ENCODE measurements at places on chromosomes 2 and 18.
A peak's percentile ranks its signal among the peaks of the same experiment; 100 is the strongest.

- no peaks in the 10 kb centered on the region for H3K27me3 ChIP-seq
- no peak overlapping the region for H3K4me3 ChIP-seq
- H3K4me1 ChIP-seq: no peaks in the 10 kb centered on the region
These were observed 187.8 kb downstream of the ZNF516 start for GRCh38 chr18:76307293-76307690.

- no peak for DNase-seq
- no peaks in the 10 kb centered on the region for H3K4me1 ChIP-seq
- H3K4me3 ChIP-seq: no peak overlapping the region
- no peaks in the 10 kb centered on the region for H3K36me3 ChIP-seq
These were observed 392.7 kb upstream of the SLC8A1 start for GRCh38 chr2:40844353-40845277.

GRCh38 chr2:222064286-222064685 lies 234.5 kb downstream of the PAX3 start:
- no peaks in the 10 kb centered on the region for H3K27me3 ChIP-seq
- no peak for DNase-seq
- no peaks in the 10 kb centered on the region for H3K36me3 ChIP-seq
- H3K4me3 ChIP-seq: no peak overlapping the region

DNA sequence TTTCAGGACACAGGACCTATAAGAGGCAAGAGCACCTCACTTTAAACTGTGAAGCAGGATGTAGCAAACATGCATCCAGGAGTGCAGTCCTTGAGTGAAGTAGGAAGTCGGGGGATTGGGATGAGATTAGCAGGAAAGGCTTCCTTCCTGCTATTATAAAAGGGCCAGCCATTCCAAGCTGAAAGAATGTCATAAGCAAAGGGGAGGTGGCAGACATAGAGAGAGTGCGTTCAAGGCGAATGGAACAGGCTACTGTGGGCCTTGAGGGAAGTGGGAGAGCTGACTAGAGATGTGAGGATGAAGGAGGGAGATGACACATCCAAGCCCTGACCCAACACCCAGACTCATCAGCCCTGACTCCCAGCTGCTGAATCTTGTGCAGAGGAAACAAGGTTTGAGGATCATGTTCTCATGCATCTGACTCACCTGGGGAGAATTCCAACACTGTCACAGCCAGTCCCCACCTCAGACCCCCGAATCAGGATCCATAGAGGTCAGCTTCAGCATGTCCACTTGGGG lies 63.9 kb downstream of the GYPC start:
- peaks cover 12% of the 10 kb centered on the region for H3K4me1 ChIP-seq
- no peak for DNase-seq
- H3K27ac ChIP-seq: no peak overlapping the region
- no peak overlapping the region for H3K4me3 ChIP-seq

DNA sequence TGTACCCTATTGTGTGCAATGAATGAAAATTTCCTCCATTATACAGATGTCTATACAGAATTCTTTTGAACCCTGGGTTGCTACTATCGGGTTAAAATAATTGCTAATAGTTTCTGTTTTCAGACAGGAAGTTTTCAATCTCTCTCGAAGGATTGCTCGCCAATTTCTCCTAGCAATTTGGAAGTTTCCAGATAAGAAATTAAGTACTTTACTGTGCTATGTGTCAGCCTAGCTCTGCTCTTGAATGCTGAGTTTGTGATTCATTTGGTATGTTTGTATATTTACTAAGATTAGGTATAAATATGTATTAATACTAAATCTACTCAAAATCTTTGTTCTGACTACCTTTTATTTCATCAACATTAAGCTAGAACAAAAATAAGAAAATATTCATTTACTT lies 74.6 kb upstream of the ARL5A start:
- peaks cover 9% of the 10 kb centered on the region for H3K4me1 ChIP-seq
- H3K27ac ChIP-seq: no peak overlapping the region
- no peak for DNase-seq
- H3K36me3 ChIP-seq: no peaks in the 10 kb centered on the region
- no peaks in the 10 kb centered on the region for H3K27me3 ChIP-seq
- H3K4me3 ChIP-seq: no peak overlapping the region

GRCh38 chr2:176172895-176173566 lies 15.4 kb upstream of the HOXD1 start:
- H3K4me1 ChIP-seq: peaks cover 11% of the 10 kb centered on the region
- no peak overlapping the region for H3K27ac ChIP-seq
- H3K27me3 ChIP-seq: peaks cover 78% of the 10 kb centered on the region
- H3K36me3 ChIP-seq: no peaks in the 10 kb centered on the region
- H3K4me3 ChIP-seq: no peak overlapping the region
- no peak for DNase-seq

DNA sequence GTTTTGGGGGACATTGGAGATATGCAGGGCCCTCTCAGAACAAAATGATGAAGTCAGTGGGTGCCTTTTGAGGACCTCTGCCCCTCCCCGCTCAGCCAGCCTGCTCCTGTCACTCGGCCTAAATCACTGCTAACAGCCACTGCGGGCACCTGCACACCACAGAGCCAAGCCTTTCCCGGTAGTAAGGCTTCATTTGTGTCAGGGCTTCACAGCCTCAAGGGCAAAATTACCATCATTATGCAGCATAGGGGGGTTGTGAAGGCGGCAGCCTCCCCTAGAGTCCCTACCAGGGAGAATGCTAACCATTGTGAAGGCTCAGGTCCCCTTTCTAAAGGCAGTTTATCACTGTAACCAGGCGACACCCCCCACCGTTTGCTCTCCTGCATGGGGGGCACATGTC lies 519.8 kb upstream of the MYT1L start:
- no peak overlapping the region for H3K4me3 ChIP-seq
- H3K27me3 ChIP-seq: no peaks in the 10 kb centered on the region
- H3K4me1 ChIP-seq: no peaks in the 10 kb centered on the region
- no peak for DNase-seq

DNA sequence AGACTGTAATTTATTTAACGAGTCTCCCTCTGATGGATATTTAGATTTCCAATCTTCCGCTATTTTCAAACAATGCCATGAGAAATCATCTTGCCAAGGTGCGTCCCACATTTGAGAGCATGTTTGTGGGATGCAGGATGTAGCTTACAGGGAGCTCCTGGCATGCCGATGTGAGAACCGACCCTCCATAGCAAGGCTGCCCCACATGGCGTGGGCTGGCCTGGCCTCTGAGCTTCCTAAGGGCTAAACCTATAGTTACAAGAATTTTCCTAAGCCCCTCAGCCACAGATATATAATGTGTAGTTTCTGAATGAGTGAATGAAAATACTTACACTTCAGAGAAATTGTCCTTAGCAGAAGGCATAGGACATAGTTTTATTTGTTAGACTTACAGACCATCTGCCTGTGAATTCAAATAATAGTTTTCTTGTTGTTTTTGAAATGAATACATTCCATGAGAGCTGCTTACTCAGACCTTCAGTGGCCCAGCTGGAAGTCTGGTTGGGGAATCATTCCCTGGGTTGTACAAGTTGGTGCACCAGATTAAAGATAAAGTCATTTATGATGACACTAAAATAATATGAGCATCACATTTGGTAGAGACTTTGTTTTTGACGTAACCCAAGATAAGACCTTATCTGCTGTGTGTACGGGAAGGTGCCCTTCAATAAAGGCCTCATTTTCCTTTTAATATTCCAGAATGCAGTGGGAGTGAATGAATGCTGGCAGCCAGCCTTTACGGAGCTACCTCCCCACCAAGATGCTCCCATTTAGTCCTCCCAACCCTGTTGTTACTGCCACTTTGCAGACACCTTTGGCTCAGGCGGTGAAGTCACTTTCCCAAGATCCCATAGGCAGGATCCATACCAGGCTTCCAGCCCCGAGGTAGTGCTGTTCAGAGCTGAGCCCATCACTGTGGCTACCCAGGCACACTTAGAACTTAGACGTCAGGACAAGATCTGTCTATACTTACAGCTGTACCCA lies 107.1 kb downstream of the GLI2 start:
- H3K27ac ChIP-seq: no peak overlapping the region
- no peak overlapping the region for H3K4me3 ChIP-seq
- H3K36me3 ChIP-seq: no peaks in the 10 kb centered on the region
- no peaks in the 10 kb centered on the region for H3K27me3 ChIP-seq

DNA sequence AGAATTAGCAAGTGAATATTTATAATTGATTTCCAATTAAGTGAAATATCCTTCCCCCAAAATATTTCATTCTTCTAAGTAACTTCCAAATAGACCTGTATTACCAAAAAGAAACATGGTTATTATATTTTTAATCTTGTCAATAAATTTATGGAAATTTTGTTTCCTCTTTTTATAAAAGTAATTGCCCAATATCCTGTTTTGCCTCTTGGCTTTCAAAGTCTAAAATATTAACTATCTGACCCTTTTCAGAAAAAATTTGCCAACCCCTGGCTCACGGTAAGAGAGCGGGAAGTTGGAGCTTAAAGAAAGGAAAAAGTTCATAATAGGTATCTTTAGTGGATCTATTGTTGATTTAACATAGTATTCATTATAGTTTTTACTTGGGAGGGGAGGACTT lies 20.4 kb upstream of the SANBR start:
- H3K36me3 ChIP-seq: peaks cover 26% of the 10 kb centered on the region
- peak overlapping the region; percentile 37 for H3K27ac ChIP-seq
- no peak for DNase-seq

- no peaks in the 10 kb centered on the region for H3K27me3 ChIP-seq
- DNase-seq: no peak
- no peaks in the 10 kb centered on the region for H3K4me1 ChIP-seq
- no peak overlapping the region for H3K27ac ChIP-seq
- no peaks in the 10 kb centered on the region for H3K36me3 ChIP-seq
These were observed 225.5 kb downstream of the TGIF1 start for GRCh38 chr18:3675446-3675845.

DNA sequence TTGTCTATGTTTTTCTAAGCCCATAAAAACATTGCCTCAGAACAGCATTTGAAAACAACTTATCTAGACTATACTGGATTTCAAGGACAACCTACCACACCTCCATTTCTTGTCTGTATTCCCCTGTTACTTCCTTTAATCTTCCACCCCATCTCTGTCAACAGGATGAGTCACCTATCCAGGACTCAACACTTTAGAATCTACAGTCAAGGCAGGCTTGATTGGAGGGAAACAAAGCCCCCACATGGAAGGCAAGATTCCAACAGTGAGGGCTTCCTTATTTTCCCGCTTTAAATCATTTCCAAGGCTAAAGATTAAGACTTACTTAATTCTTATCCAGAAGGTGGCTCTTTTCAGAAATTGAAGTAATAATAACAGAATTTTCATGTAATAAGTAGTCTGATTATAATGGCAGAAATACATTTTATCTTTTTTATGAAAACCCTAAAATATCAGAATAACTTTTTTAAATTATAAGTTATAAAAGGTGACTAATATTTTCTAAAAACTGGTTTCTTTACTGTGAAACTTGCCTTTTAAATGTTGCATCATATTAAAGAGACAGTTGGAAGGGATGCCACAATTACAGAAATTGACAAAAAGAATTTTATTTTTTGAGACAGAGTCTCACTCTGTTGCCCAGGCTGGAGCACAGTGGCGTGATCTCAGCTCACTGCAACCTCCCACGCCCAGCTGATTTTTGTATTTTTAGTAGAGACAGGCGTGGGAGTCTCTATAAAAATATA lies 138.7 kb upstream of the CCDC150 start:
- H3K4me1 ChIP-seq: no peaks in the 10 kb centered on the region
- H3K36me3 ChIP-seq: no peaks in the 10 kb centered on the region
- DNase-seq: no peak
- no peak overlapping the region for H3K4me3 ChIP-seq
- H3K27me3 ChIP-seq: no peaks in the 10 kb centered on the region

GRCh38 chr2:60148716-60149115 lies 404.7 kb downstream of the BCL11A start:
- H3K27ac ChIP-seq: no peak overlapping the region
- H3K4me3 ChIP-seq: no peak overlapping the region
- no peaks in the 10 kb centered on the region for H3K36me3 ChIP-seq
- no peaks in the 10 kb centered on the region for H3K4me1 ChIP-seq
- H3K27me3 ChIP-seq: no peaks in the 10 kb centered on the region
- no peak for DNase-seq

DNA sequence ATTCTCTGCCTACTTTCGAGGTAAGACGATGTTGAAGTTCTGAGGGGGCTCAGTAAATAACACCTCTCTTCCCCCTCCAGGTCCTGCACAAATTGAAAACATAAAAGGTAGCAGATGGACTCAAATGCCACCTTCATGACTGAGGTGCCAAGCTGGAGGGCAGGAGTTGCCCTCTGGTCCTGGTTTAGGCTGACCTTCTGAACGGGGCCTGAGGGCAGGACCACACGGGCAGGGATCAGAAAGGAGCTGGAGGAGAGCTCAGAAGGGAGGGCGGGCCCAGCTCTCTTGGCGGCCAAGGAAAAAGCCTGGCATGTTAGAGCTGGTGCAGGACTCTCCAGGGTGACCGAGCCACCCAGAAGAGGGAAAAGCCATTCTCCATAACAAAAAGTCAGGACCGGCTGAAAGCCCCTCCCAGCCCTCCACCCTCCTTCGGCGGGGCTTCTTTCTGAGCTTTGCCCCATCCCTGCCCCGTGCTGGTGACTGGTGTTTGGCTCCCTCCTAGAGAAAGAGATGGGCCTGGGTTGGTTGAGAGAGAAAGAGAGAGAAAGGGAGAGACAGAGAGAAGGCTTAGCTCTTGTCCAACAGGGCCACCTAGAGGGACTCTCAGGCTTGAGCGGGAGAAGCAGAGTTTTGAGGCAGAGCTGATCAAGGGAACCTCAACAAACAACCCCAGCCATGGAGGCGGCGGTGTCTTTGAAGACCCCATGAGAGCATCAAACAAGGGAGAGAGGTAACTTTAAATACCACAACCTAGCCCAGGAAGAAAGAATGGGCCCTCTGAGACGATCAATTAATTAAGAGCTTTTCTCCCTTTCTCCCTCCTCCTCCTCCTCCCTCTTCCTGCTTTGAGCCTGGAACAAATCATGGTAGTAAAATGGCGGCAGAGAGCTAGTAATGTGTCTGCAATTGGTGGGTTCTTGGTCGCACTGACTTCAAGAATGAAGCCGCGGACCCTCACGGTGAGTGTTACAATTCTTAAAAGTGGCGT lies 50.8 kb downstream of the WIPF1 start:
- H3K4me1 ChIP-seq: no peaks in the 10 kb centered on the region
- H3K27ac ChIP-seq: no peak overlapping the region
- H3K4me3 ChIP-seq: no peak overlapping the region
- H3K36me3 ChIP-seq: no peaks in the 10 kb centered on the region
- DNase-seq: no peak

DNA sequence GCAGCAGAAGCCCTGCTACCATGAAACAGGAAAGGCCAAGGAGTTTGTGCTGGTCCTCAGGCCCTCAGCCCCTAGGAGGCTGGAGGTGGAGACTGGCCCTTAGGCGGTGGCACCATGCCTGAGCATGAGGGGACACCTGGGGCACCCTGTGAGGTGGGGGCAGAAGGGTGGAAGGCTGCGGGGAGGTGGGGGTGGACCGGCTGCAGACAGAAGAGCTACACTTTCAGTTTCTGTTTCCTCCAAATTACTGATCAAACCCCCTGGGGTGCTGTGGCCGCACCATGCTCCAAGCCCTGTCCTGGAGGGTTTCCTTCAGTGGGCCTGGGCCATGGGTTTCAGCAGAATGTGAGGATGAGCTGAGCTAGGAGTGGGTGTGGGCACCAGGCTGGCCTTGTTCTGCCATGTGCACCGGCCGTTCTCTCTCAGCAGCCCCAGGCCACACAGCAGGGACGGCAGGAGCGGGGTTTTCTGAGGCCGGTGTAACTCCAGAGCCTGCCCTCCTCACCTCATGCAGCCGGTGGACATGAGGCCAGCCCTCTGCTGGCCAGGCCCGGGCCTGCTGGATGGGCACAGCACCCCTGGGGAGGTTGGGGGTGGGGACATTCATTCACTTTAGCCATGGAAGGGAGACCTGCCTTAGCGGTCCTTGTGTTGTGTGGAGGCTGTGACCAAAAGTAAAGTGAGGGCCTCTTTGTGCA lies 51.5 kb downstream of the PLEKHB2 start:
- H3K36me3 ChIP-seq: no peaks in the 10 kb centered on the region
- no peaks in the 10 kb centered on the region for H3K27me3 ChIP-seq
- H3K4me3 ChIP-seq: no peak overlapping the region
- H3K4me1 ChIP-seq: no peaks in the 10 kb centered on the region

Measured in tibial artery (tissue), 4 donors.